ENCODE measurements at places on chromosomes 7 and 10. TPM values are rescaled to one million over a fixed set of nuclear protein-coding genes. Genes with fewer than 3 reads are reported as not detected.

DNA sequence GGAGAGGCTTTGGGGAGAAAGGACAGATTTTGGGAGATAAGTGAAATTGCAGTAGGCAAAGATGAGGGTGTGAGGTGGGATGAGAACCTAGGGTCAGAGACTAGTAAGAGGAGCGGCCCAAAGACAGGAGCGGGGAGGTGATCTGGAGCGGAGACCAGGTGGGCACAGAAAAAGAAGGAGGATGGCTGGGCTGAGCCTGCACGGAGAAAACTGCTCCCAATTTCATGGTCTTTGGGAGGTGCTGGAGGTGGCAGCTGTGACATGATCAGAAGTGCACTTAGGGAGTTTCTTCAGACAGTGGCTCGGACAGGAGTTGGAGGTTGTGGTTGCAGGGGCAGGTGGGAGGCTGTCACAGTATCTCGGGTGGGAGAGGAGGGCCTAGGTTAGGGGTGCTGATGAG lies 232.8 kb downstream of the SKAP2 start:
- H3K36me3 ChIP-seq: peaks cover 7% of the 10 kb centered on the region
- H3K27me3 ChIP-seq: peaks cover 3% of the 10 kb centered on the region
- H3K27ac ChIP-seq: no peak overlapping the region

GRCh38 chr7:128119036-128119435 lies 87.8 kb upstream of the LRRC4 start:
- H3K27ac ChIP-seq: no peak overlapping the region
- H3K4me3 ChIP-seq: no peak overlapping the region
- peaks cover 4% of the 10 kb centered on the region for H3K36me3 ChIP-seq
- no peak for DNase-seq

DNA sequence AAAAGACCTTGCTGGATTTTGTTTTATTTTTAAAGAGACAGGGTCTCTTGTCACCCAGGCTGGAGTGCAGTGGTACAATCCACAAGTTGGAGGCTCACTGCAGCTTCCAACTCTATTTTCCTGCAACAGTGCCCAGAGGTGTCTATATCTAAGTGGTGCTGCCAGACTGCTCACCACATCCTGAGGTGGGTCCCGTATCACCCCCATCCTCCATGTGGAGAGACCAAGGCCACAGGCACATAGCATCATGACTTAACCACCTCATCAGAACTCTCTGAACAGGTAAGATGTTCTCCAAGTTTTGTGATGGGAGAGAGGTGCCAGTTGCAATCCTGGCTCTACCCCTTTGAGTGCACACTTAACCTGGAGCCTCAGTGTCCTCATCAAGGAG lies 98.2 kb downstream of the RNF216 start:
- no peak overlapping the region for H3K4me3 ChIP-seq
- H3K27ac ChIP-seq: no peak overlapping the region
- peaks cover 18% of the 10 kb centered on the region for H3K4me1 ChIP-seq

GRCh38 chr7:45129181-45129800 lies 17.8 kb upstream of the TBRG4 start:
- DNase-seq: peak; percentile 60
- H3K4me1 ChIP-seq: peaks cover 43% of the 10 kb centered on the region
- H3K4me3 ChIP-seq: peak overlapping the region; percentile 49
- H3K36me3 ChIP-seq: no peaks in the 10 kb centered on the region

GRCh38 chr10:18822156-18822555 lies 162.9 kb downstream of the ARL5B start:
- no peak overlapping the region for H3K4me3 ChIP-seq
- no peak overlapping the region for H3K27ac ChIP-seq
- no peaks in the 10 kb centered on the region for H3K4me1 ChIP-seq
- DNase-seq: no peak

DNA sequence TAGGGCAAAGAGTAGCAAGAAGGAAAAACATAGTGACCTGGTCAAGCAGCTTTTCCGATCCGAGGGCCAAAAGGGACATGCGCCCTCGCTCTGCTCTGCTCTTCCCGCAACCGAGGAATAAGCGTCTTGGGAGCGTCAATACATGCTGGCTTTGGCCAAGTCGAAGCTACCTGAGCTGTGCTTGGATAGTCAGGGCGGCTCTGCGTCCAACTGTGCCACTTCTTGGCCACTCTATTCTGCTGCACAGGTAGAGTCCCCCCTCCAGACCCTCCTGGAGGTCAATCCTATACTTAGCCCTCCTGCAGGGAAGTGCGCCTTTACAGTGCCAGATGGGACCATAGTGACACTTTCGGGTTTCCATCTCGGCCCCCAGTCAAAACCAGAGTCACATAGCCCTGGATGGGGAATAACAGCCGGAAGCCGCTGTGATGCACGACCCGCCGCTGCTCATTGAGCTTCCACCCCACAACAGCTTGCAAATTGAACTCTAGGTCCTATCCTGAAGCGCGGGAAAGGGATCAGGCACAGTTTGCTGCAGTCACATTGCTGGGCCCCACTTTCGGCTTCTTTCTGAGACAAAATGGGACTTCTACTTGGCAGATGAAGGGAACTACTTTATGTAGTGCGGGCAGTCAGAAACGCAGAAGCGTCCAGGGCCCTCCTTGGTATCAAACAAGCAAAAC lies 1.1 kb upstream of the HPSE2 start:
- peaks cover 26% of the 10 kb centered on the region for H3K27me3 ChIP-seq
- no peak overlapping the region for H3K27ac ChIP-seq
- peaks cover 15% of the 10 kb centered on the region for H3K4me1 ChIP-seq

DNA sequence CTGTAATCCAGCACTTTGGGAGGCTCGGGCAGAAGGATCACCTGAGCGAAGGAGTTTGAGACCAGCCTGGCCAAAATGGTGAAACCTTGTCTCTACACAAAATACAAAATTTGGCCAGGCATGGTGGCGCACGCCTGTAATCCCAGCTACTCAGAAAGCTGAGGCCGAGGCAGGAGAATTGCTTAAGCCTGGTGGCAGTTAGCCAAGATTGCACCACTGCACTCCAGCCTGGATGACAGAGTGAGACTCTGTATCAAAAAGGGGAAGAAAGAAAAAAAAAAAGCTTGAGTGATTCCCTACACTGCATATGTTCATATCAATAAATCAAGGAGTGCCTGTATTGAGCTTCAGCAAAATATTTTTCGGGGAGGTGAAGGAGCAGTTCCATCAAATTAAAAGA lies 45.8 kb upstream of the SRRM3 start:
- H3K27me3 ChIP-seq: no peaks in the 10 kb centered on the region
- no peak overlapping the region for H3K27ac ChIP-seq
- H3K4me3 ChIP-seq: no peak overlapping the region
- no peaks in the 10 kb centered on the region for H3K36me3 ChIP-seq

DNA sequence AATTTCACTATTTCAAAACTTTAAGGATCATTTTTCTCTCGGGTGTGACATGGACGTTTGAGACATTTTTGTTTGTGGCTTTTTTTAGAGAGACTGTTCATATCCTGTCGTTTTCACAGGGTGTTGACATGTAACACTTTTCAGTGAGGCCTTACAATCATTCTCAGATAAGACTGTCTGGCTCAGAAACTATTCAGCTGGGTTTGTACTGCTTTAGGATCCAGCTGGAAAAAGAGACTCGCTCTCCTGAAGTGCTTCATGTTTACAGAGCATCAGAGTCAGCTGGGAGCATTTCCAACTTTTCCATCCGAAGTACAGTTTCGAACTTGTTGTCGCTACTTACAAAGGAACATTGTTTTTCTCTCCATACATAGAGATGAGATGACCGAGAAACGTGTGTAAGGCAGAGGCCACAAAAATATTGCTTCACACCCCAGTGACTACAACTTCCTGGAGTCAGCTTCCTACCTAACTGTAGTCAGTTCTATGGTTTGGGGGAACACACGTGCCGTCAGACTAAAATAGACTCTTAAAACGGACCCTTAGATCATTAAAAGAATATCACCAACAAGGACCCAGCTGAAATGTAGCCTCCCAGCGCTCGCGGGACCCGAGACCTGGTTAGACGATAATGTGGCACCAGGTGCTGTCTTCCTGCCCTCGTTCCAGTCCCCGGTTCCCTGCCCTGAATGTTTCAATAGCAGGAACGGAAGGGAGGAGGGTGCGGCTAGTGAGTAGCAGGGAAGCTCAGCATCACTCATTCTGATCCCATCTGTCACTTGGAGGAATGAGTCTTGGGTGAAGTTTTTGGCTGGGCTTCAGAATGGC lies 78.0 kb downstream of the MKI67 start:
- no peak for DNase-seq
- H3K27ac ChIP-seq: no peak overlapping the region
- H3K36me3 ChIP-seq: no peaks in the 10 kb centered on the region
- no peak overlapping the region for H3K4me3 ChIP-seq

DNA sequence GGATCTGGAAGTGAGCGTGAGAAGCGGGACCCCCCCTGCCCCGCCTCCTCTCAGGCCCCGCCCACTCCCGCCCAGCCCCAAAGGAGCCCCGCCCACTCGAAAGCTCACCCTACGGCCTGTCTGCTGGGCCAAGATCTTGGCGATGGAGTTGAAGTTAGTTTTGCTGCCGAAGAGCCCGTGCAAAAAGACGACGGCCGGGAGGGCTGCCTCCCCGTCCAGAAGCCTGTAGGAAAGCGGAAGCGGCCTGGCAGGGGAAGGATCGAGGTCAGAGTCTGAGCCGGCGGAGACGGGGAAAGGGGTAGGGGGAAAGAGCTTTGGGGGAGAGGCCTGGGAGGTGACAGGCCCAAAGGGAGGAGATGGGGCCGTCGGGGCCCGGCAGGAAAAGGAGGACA lies 386 bp downstream of the ABHD11 start:
- H3K36me3 ChIP-seq: no peaks in the 10 kb centered on the region
- H3K4me1 ChIP-seq: peaks cover 5% of the 10 kb centered on the region
- no peak overlapping the region for H3K27ac ChIP-seq
- peak; percentile 53 for DNase-seq

- H3K27me3 ChIP-seq: no peaks in the 10 kb centered on the region
- H3K4me3 ChIP-seq: no peak overlapping the region
- H3K36me3 ChIP-seq: no peaks in the 10 kb centered on the region
These were observed 60.0 kb downstream of the WAC start for GRCh38 chr10:28592953-28593352.

The C10orf71 gene
- 0.12 TPM for total RNA-seq

The PTF1A gene
- total RNA-seq: not detected

The SNCG gene
- 431 TPM for total RNA-seq

Measured in glutamatergic neuron (in vitro differentiated cells).